GM06990 (cell line): ENCODE measurements at places on chromosomes 2 and 18.

DNA sequence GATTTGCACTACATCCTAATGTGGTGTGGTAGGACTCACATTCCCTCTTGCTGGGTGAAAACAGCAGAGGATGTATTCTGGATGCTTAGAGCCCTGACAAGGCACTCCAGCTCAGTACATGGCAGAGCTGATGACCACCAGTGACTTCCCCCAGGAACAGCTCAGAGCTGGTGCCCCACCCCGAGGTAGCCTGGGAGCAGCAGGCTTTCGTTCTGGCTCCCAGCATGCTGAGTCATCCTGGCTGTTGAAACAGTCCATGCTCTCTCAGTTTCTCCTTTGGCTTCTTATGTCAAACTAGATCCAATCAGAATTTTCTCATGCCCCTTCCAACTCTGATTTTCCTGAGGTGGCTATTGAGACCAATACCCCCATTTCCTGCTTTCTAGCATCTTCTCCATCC, 438.2 kb downstream of the NBAS start:
- DNase-seq: no peak

- no peak for DNase-seq
These were observed 537.1 kb upstream of the ID2 start for GRCh38 chr2:8144785-8145184.

DNA sequence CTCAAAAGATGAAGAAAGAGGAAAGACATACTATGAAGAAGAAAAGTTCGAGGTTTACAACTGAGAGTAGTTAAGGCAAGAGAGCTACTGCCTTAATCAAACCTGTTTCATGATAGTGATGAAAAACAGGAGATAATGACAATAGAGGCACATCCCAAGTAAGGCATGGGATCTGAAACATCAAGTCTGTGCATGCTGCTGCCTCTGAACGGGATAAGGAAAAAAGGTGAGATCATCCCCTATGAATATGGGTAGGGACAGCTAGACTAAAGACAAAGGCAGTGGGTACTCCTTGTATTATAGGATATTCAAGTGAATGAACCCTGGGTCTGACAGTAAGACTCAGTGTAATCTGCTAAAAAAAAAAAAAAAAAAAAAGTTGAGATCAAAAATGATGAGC, 3.0 kb downstream of the EXOC6B start:
- DNase-seq: no peak

DNA sequence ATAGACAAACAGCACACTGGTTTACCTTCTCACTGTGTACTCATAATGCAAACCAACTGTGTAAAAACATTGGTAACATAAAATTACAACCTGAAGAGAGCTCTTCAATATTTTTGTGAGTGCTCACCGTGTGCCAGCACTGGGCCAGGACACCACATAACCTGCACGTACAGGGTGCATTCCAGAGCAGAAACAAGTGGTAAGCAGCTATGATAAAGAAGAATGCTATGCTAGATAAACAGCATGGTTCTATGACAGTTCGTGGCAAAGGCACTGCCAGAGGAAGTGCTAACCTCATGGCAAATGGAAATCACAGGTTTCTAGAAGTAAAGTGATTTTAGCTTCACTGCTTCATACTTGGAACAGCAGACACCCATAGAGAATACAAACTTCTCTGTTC, 343.5 kb downstream of the MTX2 start:
- DNase-seq: no peak
